Liver (tissue), 10 donors: ENCODE measurements at places on chromosomes 2 and 18. TPM values are rescaled to one million over a fixed set of nuclear protein-coding genes. Genes with fewer than 3 reads are reported as not detected.

DNA sequence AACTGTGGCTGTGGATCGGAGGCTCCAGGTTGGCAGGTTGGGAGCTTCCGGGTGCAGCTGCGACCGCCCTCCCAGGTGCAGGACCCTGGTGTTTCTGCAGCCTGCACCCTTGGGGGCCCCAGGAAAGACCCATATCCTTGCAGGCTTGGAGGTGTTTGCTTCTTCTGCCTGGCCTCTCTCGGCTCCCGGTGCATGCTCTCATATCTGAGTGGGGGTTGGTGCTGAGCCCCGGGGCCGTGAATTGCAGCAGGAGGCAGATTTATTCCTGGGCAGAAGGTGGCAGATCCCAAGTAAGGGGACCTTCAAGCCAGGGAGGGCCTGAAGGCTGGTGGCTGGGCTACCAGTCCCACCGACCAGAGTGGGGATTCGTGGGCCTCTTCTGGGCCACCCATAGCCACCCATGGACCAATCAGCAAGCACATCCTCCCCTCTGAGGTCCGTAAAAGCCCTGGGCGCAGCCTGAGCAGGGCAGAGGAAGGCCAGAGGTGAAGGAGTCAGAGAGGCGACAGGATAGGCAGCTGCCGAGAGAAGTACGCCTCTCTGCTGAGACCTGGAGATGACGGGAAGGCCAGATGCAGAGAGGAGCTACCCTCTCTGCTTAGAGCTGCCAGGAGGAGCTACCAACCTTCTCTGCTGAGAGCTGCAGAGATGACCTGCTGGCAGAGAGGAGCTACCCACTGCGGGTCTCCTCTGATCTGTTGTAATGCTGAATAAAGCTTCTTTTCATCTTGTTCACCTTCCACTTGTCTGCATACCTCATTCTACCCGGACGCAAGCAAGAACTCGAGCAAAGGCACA is 1279.0 kb upstream of the LRRTM1 start:
- no peak overlapping the region for H3K4me3 ChIP-seq
- H3K4me1 ChIP-seq: no peaks in the 10 kb centered on the region
- H3K27me3 ChIP-seq: no peaks in the 10 kb centered on the region
- no peak for DNase-seq

DNA sequence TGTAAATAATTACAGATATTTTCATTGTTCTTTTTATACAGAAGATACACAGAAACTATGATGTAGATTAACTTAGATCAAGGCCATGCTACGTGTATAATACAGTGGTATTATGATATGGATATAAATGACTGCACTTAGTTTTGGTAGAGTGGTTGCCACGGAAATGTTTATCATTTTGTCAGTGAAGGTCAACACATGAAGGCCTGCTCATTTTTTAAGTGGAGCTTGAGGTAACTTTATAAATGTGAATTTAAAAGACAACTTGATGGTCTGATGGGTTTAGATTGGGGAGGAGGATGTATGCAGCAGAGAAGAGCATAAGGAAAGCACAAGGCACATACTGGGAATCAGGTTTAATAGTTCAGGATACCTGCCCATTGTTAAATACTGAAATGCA is 14.4 kb upstream of the BBS5 start:
- H3K4me1 ChIP-seq: no peaks in the 10 kb centered on the region
- H3K36me3 ChIP-seq: no peaks in the 10 kb centered on the region
- no peaks in the 10 kb centered on the region for H3K27me3 ChIP-seq
- H3K4me3 ChIP-seq: no peak overlapping the region

DNA sequence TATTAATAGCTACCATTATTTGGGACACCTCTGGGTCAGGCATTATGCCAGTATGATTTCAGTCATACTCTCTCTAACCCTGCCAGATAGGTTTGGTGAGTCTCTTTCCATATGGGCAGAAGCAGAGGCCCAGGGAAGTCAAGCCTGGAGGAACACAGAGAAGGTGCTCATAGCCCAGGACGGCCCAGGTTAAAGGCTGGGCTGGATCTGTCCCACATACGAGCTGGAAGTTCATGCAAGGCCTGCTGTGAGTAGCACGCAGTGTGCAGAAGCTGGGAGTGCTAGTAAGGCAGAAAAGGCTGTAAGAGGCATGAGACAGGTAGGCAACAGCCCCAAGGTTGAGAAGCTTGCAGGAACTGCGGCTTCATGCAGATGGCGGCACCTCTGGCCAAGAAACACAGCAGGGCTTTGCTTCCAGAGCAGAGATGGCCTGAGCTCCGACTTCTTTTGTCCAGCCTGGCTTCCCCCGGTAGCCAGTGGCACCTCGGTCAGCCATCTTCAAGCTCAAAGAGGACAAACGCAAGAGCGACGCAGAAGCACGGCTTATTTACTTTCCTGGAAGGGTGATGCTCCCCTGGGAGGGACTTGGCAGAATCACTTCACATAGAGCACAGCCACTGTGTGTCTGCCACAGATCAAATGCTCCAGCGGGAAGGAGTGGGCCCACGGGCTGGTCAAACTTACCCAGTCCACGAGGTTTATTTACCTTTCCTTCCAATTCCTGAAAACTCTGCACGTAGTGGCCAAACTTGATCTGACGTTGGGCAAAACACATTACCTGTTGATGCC is 58.5 kb upstream of the MAP4K4 start:
- no peaks in the 10 kb centered on the region for H3K27me3 ChIP-seq
- no peak overlapping the region for H3K4me3 ChIP-seq
- no peaks in the 10 kb centered on the region for H3K36me3 ChIP-seq
- no peak for DNase-seq
- no peaks in the 10 kb centered on the region for H3K4me1 ChIP-seq

- DNase-seq: no peak
- H3K27me3 ChIP-seq: no peaks in the 10 kb centered on the region
- no peaks in the 10 kb centered on the region for H3K4me1 ChIP-seq
- no peak overlapping the region for H3K27ac ChIP-seq
- H3K36me3 ChIP-seq: peaks cover 5% of the 10 kb centered on the region
Observed at GRCh38 chr2:241443486-241444223, 64.7 kb downstream of the STK25 start.

GRCh38 chr18:39796393-39796792 is 2158.6 kb upstream of the PIK3C3 start:
- no peaks in the 10 kb centered on the region for H3K36me3 ChIP-seq
- DNase-seq: no peak
- H3K4me3 ChIP-seq: no peak overlapping the region

GRCh38 chr18:63783394-63783793 is 8.2 kb downstream of the SERPINB7 start:
- no peaks in the 10 kb centered on the region for H3K36me3 ChIP-seq
- DNase-seq: no peak
- no peaks in the 10 kb centered on the region for H3K27me3 ChIP-seq
- no peak overlapping the region for H3K4me3 ChIP-seq
- H3K4me1 ChIP-seq: no peaks in the 10 kb centered on the region

- no peak overlapping the region for H3K4me3 ChIP-seq
- no peaks in the 10 kb centered on the region for H3K27me3 ChIP-seq
- H3K27ac ChIP-seq: no peak overlapping the region
- peaks cover 2% of the 10 kb centered on the region for H3K4me1 ChIP-seq
- DNase-seq: no peak
Observed at GRCh38 chr2:43420389-43420801, 175.4 kb downstream of the THADA start.

GRCh38 chr2:237754182-237754581 is 44.4 kb upstream of the RBM44 start:
- no peak overlapping the region for H3K27ac ChIP-seq
- H3K4me3 ChIP-seq: no peak overlapping the region
- H3K4me1 ChIP-seq: no peaks in the 10 kb centered on the region
- DNase-seq: no peak

DNA sequence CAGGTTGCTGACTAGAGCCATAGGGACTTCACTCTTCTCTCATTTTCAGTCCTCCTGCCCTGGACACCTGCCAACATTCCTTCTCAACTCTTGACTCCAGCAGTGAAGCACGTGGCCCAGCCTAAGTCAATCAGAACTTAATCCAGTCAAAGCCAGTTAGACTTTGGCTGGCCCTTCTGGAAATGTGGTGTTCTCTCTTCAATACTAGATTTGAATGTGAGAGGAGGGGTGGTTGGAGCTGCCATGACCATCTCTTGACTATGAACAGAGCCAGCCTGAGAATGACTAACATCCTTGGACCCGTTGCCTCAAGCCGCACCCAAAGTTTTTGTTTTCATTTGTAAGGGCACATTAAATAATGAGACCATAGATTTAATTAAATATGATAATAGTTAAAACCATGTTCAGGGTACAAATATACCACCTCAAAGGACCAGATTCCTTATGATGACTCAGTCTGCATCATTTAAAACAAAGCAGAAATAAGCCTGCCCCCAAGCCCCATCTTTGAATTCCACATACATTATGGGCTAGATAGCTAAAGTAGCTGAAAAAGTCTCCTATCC is 49.7 kb upstream of the RASGRP3 start:
- no peaks in the 10 kb centered on the region for H3K4me1 ChIP-seq
- no peak overlapping the region for H3K4me3 ChIP-seq
- no peak overlapping the region for H3K27ac ChIP-seq
- H3K36me3 ChIP-seq: no peaks in the 10 kb centered on the region

- H3K27me3 ChIP-seq: no peaks in the 10 kb centered on the region
- H3K27ac ChIP-seq: no peak overlapping the region
- no peak for DNase-seq
- H3K36me3 ChIP-seq: no peaks in the 10 kb centered on the region
- H3K4me1 ChIP-seq: no peaks in the 10 kb centered on the region
- H3K4me3 ChIP-seq: no peak overlapping the region
Observed at GRCh38 chr2:37615804-37616676, 55.4 kb downstream of the CDC42EP3 start.

DNA sequence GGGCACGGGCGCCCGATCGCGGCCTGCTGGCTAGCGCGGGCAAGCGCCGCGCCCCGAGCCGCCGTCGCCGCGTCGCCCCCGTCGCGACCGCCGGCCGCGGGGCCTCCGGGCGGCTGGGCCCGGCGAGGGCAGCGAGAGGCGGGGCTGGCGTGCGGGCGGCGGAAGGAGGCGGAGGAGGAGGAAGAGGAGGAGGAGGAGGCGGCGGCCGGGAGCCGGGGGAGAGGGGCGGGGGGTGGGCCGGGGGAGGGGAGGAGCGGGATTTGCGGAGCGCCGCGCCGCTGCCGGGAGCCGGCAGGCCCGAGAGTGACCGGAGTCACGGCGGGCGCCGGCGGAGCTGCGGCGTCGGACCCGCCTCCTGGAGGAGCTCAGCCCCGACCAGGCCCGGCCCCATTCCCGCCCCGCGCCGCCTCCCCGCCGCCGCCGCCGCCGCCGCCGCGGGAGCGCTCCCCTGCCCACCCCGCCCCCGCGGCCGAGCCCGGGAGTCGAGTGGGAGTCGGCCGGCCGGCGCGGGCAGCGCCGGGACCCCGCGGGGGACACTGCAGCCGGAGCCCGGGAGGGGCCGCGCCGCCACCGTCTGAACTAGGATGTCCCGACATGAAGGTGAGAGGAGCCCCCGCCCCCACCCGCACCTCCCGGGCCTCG is at the start of gene KCMF1:
KCMF1 (plus strand) TSS at position 294 of the 642 bp plus-strand sequence; CDS start at position 585, 291 bp downstream.
- no peaks in the 10 kb centered on the region for H3K27me3 ChIP-seq

DNA sequence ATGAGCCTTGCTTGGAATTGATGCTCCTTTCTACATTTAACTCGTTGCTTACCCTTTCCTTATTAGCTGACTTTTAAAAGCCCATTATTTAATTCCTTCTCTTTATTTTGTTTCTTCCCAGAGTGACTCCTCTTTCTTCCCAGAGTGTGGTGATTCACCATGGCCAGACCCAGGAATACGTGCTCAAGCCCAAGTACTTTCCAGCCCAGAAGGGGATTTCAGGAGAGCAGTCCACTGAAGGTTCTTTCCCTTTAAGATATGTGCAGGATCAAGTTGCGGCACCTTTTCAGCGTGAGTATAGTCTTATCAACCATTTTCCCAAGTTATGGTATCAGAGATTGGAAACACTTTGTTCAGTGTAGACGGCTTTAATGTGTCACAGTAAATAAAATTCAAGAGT is 163.7 kb downstream of the LTBP1 start:
- H3K4me3 ChIP-seq: no peak overlapping the region
- H3K27ac ChIP-seq: no peak overlapping the region
- no peaks in the 10 kb centered on the region for H3K27me3 ChIP-seq

DNA sequence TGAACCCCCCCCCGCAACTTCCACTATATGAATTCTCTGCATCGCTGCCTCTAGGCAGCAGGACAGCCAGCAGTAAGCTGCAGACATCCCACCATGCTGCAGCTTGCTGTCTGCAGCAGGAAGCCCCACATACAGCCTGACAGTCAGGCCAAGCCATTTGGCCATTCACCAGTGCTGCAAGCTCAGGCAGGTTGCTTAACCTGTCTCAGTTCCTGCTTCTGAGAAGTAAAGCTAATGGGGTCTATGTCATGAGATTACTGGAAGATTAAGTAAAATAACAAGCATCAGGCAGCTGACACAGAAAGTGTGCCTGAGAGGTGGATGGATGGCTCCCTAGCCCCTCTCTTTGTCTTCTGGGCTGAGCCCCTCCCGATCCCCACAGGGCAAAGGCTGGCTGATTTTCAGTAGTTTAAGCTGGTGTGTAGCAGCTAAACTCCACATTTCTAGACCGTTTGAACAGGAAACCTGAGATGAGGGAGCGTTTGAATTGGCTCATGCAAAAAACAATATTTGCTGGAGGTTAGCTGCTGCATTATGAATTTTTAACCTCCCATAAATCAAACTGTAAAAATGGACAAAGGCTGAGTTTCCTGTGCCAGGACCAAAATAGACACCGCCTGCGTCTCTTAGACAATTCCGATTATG is 193.8 kb upstream of the ARL4C start:
- H3K27ac ChIP-seq: peak overlapping the region; percentile 50
- DNase-seq: no peak
- H3K27me3 ChIP-seq: no peaks in the 10 kb centered on the region
- H3K36me3 ChIP-seq: no peaks in the 10 kb centered on the region

DNA sequence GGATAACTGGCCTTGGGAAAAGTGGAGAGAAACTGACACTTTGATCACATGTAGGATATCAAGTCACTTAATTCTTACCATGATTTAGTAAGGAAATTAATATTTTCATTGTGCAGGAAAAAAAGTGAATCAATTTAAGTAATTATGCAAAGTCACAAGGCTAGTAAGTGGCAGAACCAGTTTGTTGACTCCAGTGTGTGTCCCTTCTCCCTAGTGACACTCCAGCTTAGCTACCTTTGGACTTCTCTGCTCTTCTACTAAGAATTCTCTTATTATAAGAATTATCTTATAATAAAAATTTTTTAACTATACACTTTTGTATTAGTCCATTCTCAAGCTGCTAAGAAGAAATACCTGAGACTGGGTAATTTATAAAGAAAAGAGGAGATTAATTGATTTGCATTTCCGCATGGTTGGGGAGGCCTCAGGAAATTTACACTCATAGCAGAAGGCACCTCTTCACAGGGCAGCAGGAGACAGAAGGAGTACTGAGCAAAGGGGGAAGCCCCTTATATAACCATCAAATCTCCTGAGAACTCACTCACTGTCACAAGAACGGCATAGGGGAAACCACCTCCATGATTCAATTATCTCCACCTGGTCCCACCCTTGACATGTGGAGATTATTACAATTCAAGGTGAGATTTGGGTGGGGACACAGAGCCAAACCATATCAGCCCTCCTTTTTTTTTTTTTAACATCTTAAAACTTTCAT is 13.6 kb downstream of the COL4A4 start:
- DNase-seq: no peak
- no peaks in the 10 kb centered on the region for H3K27me3 ChIP-seq
- no peak overlapping the region for H3K27ac ChIP-seq
- H3K4me3 ChIP-seq: no peak overlapping the region

- peak; percentile 39 for DNase-seq
- H3K27me3 ChIP-seq: no peaks in the 10 kb centered on the region
- H3K4me3 ChIP-seq: no peak overlapping the region
- peaks cover 16% of the 10 kb centered on the region for H3K36me3 ChIP-seq
- H3K4me1 ChIP-seq: no peaks in the 10 kb centered on the region
Observed at GRCh38 chr18:32289483-32290075, 99.7 kb downstream of the MEP1B start.

The CGREF1 gene
- 13.0 TPM for polyA plus RNA-seq

The GAREM2 gene
- polyA plus RNA-seq: 0.28 TPM

The SMAD7 gene
- 10.7 TPM for polyA plus RNA-seq

The ZNF516 gene
- 4.2 TPM for polyA plus RNA-seq

The WDFY1 gene
- polyA plus RNA-seq: 16.3 TPM
